ENCODE measurements at places on chromosomes 3 and 15. TPM values are rescaled to one million over a fixed set of nuclear protein-coding genes. Genes with fewer than 3 reads are reported as not detected.

Gene DGKG
- 7.0 TPM for total RNA-seq

Gene FBXL2
- 7.4 TPM for total RNA-seq

Gene ACTC1
- 0.16 TPM for total RNA-seq

Gene FAM174B
- 7.0 TPM for total RNA-seq

Gene FAIM
- 30.3 TPM for total RNA-seq
